ENCODE measurements at places on chromosomes 6 and 20.

GRCh38 chr6:106160189-106160588, 74.1 kb downstream of the PRDM1 start:
- ATAC-seq: no peak

GRCh38 chr6:2749969-2750600, 637 bp downstream of the MYLK4 start:
- ATAC-seq: peak; percentile 70

DNA sequence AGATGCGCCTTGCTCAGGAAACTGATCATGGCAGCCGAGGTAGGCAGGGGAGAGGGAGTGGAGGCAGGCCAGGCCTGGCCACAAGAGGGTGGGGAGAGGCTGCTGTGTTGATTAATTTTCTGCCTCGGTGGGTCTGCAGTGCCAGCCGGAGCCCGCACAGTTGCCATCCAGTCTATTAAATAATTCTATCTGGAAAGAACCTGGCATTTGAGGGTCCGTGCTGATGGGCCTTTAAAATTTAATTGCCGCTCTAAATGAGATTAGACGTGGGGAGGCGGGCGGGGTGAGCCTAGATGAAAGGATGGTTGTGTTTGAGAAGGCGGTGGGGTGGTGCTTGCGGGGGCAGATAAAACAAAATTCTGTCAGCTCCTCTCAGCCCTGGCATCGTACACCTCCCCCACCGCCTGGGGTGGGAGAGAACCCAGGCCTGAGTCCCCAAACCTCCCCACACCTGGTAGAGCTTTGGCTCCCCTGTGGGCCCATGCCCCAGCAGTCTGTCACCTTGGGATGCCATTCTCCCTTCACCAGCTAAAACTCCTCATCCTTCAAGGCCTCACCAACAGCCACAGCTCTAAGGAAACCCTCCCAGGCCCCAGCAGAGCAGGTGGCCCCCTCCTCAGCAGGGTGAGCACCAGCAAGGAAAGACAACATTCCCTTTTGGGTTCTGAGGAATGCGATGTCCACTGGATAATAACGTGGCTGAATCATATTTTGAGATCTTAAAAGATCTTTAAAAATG, 167.3 kb downstream of the GRM4 start:
- no peak for ATAC-seq

- no peak for ATAC-seq
These were observed 47.8 kb downstream of the JARID2 start for GRCh38 chr6:15293674-15294073.

DNA sequence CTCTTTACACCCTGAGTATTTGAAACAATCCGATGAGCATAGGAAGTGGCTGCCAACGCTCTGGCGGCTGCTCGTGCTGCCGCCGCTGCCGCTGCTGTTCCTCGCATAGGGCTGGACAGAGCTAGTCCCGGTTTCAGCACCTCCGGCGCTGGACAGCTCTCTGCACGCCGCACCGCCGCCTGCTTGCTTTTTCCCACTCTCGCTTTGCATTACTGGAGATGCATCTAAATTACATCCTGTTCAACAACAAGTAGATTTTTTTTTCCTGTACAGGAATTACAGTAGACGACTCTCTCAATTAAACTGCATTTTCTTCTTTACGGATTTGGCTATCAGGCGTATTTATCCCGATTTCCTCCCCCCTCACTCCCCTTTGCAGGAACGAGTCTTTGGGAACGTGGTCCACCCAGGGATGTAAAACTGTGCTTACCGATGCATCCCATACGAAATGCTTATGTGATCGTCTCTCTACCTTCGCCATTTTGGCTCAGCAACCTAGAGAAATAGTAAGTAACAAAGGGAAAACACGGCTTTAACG, 563.8 kb downstream of the LMBRD1 start:
- peak; percentile 96 for ATAC-seq

DNA sequence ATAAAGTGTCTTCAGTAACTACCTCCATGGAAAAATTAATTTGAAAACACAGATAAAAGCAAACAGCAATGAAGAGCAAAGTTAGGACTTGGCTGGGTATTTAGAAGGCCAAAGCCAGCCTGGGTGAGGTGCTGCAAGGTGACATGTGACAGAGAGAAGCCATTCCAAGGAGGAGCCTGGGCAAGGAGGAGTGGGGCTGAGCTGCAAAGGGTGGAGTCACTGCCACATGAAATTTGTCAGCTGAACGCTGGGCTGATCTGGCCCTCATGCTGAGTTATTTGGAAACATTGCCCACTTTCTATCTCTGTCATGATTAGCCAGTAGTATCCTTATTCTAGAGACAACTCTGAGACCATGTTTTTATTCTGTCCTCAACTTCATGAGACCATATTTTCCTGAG, 76.3 kb downstream of the PERP start:
- ATAC-seq: no peak

- peak; percentile 95 for ATAC-seq
These were observed 523.0 kb upstream of the FLRT3 start for GRCh38 chr20:14860410-14860814.

DNA sequence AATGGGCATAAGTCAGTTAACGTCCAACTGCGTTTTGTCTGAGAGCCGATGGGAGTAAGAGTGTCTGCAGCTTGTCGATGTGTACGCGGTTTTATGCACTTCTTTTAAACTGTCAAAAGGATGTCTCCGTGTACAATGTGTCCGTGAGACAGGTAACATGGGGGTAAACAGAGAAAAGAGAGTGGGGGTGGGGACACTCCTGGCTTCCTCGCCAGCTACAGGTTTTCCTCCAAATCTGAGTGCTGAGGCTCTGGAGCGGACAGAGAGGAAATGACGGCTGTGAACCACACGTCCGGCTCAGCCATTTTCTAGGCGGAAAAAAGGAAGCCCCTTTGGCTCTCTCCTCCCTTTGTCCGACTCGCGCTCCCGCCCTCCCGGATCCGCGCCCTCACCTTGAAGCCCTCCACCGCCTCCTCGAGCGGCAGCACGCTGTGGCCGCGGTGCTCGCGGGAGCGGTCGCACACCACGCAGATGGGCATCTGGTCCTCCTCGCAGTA, 916 bp downstream of the TRIM27 start:
- peak; percentile 36 for ATAC-seq

DNA sequence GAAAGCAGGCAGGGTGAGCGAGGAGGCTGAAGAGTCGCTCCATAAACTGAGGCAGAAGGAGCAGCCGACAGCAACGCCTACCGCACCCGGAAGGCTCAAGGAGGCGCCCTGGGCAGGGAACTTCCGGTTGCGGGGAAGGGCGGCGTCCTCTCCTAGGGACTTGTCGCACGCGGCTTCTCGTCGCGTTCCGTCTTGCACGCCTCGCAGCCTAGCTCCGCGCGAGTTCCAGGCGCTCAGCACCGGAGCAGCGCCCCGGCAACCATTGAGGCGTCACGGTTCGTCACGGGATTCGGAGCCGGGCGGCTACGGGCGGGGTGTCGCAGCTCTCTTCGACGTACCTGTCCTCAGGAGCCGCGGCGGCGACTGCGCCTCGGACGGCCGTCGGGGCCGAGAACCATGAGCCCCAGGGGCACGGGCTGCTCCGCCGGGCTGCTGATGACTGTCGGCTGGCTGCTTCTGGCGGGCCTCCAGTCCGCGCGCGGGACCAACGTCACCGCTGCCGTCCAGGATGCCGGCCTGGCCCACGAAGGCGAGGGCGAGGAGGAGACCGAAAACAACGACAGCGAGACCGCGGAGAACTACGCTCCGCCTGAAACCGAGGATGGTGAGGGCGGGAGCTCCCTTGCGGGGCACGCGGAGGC, at the start of gene SPACA1:
TSS of gene SPACA1 (plus strand) at position 332 of the 641 bp plus-strand sequence. CDS start at position 397, 65 bp downstream.
- ATAC-seq: no peak

DNA sequence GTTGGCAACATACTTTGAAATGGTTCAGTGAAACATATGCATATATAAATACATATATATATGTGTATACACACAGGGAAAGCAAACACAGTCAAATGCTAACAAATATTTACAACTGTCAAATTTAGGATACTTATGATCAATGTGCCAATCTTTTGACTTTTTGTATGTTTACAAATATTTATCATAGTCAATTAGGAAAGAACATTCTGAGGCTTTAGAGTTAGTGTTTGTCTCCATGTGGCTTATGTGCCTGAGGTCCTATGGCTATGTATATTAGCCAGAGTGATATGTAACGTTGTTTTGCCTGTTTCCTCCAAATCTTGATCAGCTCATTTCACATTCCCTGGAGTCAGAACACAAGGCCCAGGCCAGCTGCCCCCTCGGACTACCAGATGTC, 126.5 kb upstream of the MAN1A1 start:
- no peak for ATAC-seq

GRCh38 chr20:37856932-37857660, 45.8 kb upstream of the VSTM2L start:
- ATAC-seq: peak; percentile 73

- ATAC-seq: no peak
These were observed 129.0 kb downstream of the SOX4 start for GRCh38 chr6:21722510-21722909.

DNA sequence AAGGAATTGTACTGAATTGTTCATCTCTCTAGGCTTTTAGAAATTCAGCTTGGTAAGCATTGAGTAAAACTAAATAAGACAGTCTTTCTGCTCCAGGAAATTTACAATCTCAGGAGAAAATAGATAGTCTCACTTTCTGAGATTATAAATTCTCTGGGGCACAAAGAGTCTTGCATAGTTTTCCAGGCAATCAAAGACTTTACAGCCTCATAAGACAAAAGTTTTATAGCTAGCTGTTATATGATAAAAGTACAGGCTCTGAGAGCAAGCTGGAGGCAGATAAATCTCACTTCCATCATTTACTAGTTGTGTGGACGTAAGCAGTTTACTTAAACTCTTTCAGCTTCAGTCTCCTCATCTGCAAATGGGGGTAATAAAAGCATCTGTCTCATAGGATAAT, 11.4 kb downstream of the FRK start:
- ATAC-seq: no peak

DNA sequence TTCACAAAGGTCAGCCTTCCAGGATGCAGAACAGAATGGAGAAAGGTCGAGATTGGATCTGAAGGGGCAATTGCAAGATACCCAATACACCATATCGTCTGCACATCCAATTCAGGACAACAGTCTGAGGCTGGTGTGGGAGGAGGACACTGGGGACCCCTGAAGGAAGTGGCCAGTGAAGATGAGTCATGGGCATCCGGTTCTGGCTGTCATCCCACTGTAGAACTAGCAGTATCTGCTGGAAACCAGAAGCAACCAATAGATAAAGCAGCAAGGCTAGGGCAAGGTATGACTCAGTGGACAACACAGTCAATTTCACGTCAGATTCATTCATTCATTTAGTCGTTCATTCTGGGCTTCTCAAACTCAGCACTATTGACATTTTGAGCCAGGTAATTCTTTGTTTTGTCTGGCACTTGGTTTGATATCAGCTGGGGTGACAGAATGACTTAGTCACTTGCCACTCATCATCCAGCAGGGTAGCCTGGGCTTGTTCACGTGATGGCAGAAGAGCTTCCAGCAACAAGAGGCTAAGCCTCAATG, 30.3 kb upstream of the SHLD1 start:
- no peak for ATAC-seq

DNA sequence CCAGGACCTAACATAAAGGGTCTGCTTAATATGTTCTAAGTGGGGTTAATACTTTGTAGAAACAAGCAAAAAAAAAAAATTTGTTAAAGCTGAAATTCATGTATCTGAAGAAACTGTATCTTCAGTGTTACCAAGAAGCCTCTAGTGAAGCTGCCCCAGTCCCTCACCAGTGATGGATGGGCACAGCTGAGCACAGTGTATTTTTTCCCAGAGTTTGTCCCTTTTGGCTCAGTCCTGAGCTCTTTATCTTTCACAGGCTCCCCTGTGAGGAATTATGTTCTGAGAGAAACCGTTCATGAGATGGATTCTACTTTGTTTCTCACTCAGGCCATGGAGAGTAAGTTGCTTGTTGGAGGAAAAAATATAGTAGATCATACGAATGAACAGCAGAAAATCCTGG, 38.4 kb downstream of the KIF3B start:
- no peak for ATAC-seq

DNA sequence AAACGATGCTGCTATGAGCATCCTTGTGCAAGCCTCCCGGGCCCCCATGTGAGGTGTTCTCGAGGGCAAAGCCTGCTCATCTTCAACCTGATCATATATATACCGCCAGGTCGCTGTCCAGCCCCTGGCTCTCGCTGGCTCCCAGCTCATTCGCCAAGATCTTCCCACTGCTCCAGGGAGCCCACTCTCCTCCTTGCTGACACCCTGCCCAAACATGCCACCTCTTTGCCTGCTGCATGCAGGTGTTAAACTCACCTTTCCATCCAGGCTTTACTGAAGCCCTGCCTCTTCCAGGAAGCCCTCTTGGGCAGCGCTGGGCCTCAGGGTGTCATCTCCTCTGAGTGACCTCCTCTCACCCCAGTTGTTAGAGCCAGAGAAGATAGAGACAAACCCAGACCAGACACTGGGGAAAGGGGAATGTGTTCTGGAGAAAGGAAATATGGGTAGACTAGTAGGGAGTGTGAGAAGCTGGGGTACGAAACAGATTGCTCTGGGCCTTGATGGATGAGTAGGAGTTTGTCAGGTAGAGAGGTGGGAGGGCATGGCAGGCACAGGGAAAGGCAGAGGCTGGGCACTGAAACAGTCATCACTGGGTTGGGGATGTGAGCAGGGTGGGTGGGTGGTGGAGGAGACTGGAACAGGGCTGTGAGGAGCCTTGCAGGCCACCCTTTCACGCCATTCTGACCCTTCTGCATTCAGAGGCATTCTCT, 1.2 kb upstream of the DLGAP4 start:
- no peak for ATAC-seq

DNA sequence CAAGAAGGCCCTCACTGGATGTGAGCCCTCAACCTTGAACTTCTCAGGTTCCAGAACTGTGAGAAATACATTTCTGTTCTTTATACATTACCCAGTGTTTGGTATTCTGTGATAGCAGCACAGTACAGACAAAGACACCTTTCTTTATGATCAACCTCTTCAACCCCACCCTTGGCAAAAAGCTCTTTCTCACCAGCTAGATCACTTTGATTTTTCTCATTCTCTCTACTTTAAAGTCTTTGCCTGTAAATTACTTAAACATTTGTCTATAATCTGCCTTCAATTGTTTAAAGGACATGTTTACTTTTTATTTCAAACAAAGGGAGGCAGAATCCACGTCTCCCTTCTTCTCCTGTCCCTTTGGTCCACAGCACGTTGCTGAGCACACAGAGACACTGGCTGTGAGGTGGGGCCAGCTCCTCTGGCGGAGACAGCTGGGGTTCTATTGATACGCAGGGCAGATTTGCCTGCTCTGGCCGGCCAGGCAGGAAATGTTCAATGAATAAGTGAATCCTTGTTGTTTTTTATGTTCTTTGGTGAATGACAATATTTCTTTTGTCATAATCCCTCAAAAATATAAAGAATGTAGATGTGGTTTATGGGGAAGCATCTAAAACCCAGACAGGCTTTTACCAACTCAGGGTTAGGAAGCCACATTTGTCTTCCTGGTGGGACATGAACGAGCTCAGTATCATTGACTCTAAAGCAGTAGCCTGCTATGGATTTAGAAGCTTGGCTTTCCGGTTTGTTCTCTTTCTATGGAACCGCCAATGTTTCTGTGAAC, 52.9 kb downstream of the NEDD9 start:
- no peak for ATAC-seq

- ATAC-seq: no peak
These were observed 21.2 kb upstream of the SNRPB2 start for GRCh38 chr20:16708602-16709001.

GRCh38 chr6:30544666-30545272, 11.5 kb downstream of the GNL1 start:
- ATAC-seq: peak; percentile 79

GRCh38 chr20:50572938-50573777, 63.0 kb downstream of the PTPN1 start:
- ATAC-seq: peak; percentile 60

GRCh38 chr6:163162874-163163213, 251.7 kb upstream of the QKI start:
- no peak for ATAC-seq
